ENCODE measurements at places on chromosomes 2 and 18.

DNA sequence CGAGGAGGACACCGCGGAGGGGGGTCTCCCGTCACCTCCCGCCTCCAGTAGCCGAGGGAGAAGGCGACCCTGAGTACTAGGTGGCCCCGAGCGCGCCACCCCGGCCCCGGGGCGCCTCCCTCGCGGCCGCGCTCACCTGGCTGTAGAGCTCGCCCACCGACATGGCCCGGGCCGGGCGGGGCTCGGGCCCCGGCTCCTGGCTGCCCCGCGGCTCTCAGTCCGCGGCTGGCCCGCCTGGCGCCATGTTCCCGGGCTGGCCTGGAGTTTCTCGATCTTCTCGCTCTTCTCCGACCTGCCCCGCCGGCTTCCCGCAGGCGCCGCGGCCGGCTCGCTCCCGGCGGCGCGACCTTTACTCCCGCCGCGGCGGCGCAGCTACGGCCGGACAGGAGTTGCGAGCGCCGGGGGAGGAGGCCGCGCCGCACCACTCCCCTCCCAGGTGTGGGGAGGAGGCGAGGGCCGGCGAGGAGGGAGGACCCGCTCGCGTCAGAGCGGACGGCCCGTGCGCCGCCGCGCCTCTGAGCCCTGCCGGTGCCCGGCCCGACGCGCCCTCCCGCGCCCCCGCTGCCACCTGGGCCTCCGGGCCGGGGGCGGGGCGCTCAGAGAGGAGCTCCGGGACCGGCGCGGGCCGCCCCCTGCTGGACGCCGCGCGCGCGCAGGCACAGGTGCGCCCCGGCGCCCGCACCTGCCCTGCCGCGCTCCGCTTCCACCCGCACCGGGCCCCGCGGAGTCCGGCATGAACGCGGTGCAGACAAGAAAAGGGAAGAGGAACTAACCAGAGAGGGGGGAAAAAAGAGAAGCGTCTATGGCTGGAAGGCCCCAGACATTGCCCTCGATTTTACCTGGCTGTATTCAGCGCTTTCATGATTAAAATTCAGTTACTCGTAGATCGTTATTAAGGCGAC is at the start of gene MYO5B:
TSS of gene MYO5B (minus strand) at position 517 of the 902 bp plus-strand sequence. CDS start at position 163, 354 bp downstream.
- DNase-seq = no peak

DNA sequence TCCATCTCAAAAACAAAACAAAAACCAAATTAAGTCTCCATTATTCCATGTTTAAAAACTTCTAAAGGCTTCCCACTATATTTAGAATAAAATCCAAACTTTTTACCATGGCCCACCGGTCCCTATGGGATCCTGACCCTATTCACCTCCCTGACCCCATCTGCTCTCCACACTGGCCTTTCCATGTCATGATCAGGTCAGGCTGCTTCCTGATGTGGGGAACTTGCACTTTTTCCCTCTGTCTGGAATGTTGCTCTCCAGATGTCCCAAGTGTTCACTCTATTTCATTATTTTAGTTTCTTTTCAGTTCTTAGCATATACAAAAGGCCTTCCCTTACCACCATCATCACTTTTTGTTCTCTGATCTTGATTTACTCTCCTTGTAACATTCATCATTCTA is 7.5 kb upstream of the MTA3 start:
- DNase-seq = no peak

DNA sequence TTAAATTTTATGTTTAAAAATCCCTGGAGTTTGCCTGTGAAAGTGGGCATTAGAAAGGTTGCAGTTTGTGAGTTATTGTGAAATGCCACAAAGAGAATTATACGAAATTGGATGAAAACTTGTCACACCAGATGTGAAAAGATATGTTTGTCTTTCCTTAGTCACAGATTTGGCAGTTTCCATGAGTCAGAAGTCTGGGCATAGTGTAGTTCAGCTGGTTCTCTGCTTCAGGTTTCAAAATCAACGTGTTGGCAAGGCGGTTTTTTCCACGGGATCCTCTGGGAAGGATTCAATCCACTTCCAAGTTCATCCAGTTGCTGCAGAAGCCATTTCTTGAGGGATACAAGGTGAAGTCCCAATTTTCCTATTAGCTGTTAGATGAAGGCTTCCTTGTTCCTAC is 658.0 kb upstream of the CDH2 start:
- no peak for DNase-seq

DNA sequence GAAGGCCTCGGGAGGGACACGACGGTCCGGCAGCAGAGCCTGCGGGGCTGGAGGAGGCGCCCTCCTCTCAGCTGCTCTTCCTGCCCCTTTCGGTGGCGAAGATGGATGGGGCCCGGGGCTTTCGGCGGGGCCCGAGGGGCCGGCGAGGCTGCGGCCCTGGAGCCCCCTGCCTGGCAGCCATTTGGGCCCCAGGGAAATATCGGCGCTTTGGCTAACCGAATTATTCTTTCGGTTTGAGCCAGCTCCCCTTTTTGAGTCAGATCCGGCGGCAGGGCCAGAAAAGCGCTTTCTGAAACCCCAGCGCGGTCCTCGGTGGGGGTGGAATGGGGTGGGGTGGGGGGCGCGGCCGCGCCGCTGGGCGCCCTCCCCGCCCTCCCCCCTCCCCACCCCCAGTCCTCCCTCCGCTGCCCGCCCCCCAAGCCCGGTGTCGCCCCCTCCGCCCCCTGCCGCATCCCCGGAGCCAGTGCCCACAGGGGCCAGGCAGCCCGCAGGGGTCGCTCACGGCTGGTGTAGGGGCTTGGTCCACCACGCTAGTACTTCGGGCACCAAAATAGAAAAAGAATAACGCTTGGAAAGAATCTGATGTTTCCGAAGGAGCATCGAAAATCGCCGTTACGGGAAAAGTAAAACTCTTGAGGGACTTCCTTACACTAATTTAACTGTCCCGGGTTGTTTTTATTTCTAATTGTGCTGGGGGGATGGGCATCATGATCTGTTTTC is 9.1 kb upstream of the ARID5A start:
- DNase-seq = no peak

- DNase-seq = peak; percentile 4
Measured at GRCh38 chr18:45775241-45775676, 50.2 kb upstream of the SIGLEC15 start.

- no peak for DNase-seq
Measured at GRCh38 chr2:59301466-59302402, 1060.6 kb upstream of the FANCL start.

- no peak for DNase-seq
Measured at GRCh38 chr2:50878251-50878650, 153.7 kb downstream of the NRXN1 start.

DNA sequence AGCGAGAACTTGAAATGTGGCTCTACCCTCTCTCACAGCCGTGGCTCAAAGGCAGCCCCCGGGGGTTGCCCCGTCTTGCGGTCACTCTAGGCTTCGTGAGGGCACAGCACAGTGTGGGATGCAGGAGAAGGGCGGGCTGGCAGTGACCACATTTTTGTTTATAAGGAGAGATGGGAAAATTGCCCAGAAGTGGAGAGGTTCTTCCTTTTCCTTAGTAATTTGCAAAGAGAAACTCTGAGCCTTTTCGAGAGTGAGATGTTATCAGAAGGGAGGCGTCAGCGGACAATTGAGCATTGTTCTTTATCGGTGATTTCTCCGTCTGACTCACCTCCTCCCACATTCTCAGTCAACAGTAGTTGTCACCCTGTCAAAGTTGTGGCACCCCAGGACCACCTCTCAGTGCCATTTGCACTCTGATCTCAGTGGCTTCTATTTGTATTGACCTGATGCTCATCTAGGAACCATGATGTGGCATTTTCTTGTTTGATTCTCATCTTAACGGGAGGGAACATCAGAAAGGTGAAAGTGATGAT is 89.6 kb downstream of the ACAA2 start:
- no peak for DNase-seq

DNA sequence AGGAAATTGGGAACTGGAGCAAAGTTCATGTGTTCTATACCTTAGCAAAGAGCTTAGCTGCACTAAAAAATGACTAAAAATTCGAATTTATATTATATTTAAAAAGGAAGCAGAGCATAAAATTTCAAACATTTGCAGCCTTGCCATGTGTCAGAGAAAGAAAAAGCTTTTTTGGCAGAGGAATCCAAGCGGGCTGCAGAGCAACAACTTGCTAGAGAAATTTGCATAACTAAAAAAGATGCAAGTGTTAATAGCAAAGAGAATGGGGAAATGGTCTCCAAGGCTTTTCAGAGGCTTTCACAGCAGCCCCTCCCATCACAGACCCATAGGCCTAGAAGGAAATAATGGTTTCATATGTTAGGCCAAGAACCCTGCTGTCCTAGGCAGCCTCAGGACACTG is 1315.9 kb downstream of the DSC3 start:
- DNase-seq = no peak

- DNase-seq = no peak
Measured at GRCh38 chr2:205175831-205176230, 506.5 kb upstream of the NRP2 start.
